Neural crest cell (in vitro differentiated cells): ENCODE measurements at places on chromosomes 2 and 18.

- no peak for DNase-seq
Observed at GRCh38 chr2:176534798-176535466, 265.7 kb downstream of the MTX2 start.

GRCh38 chr18:75207310-75208154, 1.4 kb downstream of the PTGR3 start:
- DNase-seq = no peak

GRCh38 chr2:196537311-196537710, 102.2 kb upstream of the CCDC150 start:
- DNase-seq = no peak

DNA sequence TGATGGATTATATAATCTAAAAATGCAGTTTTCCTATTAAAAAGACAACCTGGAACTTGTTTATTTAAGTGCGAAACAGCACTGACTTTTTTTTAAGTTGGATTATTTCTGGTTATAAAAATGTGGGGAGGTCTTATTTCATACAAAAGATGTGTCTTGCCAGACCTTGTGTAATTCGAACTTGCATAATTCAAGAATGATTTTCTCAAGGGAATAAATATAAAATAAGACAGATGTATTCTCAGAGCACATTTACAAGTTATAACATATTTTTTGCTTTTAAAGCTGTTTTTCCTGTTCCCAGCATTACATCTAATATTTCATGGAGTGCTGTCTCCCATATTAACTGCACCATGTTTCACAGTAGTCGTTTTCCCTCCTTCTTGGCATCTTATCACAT, 263.1 kb downstream of the CDH20 start:
- no peak for DNase-seq

DNA sequence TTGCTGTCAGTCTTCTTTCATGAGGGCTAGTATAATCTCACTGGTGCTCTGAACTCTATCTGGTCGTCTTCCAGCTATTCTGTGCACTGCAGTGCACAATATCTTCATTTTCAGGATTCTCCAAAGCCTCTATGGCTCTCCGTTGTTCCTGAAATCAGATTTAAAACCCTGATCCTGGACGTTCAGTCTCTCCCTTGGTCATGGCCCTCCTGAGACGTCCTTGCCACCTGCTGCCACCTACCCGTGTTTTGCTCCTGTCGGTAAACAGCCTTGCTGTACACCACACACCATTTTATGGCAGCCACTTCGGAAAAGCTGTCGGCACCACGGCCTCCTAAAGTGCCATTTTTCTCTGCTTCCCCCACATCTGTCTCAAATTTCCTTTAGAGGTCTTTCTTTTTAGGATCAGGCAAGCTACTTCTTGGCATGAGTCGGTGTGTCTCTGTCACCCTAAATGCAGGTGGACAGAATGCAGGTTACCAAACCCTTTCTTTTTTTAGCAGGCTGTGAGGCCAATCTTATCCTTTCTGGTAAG, 170.0 kb downstream of the HRH4 start:
- no peak for DNase-seq

DNA sequence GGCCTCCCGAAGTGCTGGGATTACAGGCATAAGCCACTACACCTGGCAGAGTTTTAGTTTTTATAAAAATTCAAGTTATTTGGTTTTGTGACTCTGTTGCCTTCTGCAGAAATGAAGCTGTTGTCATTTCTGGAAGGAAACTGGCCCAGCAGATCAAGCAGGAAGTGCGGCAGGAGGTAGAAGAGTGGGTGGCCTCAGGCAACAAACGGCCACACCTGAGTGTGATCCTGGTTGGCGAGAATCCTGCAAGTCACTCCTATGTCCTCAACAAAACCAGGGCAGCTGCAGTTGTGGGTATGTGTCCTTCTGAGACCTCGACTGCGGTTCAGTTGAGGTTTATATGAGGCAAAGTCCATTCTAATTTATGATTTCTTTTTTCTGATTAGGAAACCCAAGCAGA, 7.2 kb downstream of the MTHFD2 start:
- no peak for DNase-seq

GRCh38 chr2:138000796-138001195, 36.5 kb downstream of the HNMT start:
- no peak for DNase-seq

GRCh38 chr2:213863541-213863940, 547.3 kb upstream of the VWC2L start:
- DNase-seq = no peak

GRCh38 chr2:4653991-4654390, 950.6 kb downstream of the DCDC2C start:
- DNase-seq = no peak

DNA sequence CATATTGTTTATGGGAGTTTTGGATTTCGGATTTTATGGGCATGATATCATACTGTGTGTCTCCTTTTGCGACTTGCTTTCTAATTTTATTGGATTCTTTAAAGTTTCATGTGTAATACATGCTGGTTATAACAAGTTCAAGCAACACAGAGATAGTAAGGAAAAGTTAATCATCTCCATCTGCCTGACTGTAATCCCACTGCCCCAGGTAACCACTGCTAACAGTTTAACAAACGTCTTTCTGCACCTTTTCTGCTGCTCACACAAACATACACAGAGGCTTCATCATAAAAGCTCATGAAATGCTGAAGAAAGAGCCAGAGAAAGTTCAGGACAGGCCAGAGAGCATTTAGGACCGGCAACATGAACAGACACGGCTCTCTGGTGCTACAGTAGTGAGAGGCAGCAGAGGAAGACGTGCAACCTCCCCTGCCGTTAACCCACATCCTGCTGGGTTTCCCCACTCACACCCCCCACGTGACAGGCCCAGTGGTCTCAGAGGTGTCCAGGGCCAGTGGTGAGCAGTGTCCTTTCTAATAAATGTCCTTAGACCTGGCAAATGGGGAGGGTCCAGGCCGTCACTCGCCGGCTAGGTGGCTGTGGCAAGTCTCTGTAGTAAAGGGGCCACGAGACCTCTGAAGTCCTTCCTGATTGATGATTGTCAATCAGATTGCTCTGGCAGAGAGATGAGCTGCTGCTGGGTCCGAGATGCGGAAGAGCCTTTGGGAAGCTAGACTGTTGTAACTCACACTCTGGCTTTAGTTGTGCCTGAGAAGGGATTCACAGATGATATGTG, 43.0 kb upstream of the SLC1A4 start:
- DNase-seq = no peak

GRCh38 chr18:58535340-58536201, 93.3 kb downstream of the ALPK2 start:
- no peak for DNase-seq

- no peak for DNase-seq
Observed at GRCh38 chr2:142665241-142665640, 212.2 kb upstream of the KYNU start.

DNA sequence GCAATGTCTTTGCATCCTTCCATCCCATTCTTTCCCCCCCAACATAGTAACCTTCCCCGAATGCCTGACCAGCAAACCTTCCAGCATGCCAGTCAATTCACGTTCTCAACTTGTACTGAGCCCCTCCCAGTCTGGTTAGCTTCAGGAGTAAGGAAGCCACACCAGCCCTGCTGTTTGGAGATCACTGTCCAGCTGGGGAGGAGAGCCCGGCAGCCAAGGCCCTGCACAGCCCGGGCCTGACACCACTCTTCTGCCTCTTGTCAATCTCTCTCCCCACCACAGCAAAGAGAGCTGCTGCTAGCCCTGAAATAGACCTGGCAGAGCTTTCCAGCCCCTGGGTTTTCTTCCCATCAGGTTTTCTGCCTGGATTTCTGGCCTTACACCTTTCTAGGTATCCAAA, 185.8 kb upstream of the ID2 start:
- no peak for DNase-seq

GRCh38 chr2:142989273-142990204, 112.1 kb downstream of the KYNU start:
- no peak for DNase-seq

GRCh38 chr2:37919631-37920032, 5.5 kb upstream of the RMDN2 start:
- DNase-seq = no peak

DNA sequence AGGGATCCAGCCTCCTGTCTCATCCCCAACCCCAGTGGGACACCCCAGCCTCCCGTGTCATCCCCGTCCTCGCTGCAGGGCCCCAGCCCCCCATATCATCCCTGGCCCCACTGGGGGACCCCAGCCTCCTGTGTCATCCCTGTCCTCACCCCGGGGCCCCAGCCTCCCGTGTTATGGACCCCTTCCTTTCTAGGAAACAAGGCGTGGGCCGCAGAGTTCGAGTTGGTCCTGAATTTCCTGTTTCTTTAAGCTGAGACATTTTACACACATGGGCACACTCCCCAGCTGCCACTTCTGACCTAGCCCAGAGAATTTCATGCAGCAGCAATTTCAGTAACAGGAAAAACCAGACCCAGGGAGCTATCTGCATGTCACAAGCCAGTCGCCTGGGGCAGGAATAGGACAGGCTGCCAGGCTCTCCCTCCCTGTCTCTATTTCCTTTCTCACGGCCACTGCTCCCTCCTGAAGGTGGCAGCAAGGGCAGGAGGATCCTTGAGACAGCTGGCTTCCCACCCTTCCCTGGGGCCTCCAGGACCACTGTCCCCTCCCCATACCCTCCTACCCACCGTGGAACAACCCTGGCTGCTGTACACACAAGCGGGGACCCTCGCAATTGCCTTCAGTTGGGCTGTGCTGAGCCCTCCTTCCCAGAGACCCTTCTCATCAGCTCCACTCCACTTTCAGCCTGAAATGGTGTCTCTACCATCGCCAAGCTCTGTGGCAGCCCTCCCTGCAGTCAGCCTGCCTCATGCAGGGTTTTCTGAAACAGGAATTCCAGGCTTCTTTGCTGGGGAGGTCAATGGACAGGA, 141.9 kb upstream of the ID2 start:
- DNase-seq = no peak

GRCh38 chr18:32848826-32849225, 76.0 kb upstream of the KLHL14 start:
- DNase-seq = no peak

DNA sequence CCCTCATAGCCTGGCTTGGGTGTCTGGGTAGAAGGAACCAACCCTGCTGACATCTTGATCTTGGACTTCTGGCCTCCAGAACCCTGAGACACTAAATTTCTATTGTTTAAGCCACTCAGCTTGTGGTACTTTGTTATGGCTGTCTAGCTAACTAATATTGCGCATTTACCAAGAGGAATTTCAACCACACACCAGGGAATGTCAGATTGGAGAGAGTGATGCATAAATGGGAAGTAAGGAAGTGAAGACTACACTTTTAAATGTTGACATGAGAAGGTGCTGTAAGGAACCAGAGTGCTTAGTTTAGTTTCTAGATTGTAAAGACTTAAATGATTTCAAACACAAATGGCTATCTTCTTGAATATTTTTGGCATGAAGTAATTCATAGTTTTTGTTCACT, 98.9 kb upstream of the ITGB6 start:
- no peak for DNase-seq

DNA sequence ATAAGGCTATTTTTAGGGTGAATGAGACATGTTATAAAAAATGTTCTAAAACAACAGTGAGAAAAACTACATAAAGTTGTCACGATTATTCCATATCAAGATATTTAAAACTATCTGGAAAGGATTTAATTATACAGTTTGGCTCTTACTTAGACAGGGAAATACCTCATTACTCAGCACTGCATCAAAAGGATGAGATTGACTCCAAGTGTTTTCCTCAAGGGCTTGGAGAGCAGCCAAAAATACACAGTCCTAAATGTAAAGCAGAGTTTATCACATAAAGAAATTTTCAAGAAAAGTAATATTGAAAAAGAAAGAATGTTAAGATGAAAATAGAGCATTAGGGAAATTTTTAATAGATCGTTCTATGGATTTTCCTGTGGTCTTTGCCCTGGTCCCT, 285.5 kb upstream of the NETO1 start:
- DNase-seq = no peak

- no peak for DNase-seq
Observed at GRCh38 chr18:64332835-64333234, 183.9 kb upstream of the LINC00305 start.

- DNase-seq = no peak
Observed at GRCh38 chr18:11831921-11832320, 19.3 kb upstream of the CHMP1B start.

DNA sequence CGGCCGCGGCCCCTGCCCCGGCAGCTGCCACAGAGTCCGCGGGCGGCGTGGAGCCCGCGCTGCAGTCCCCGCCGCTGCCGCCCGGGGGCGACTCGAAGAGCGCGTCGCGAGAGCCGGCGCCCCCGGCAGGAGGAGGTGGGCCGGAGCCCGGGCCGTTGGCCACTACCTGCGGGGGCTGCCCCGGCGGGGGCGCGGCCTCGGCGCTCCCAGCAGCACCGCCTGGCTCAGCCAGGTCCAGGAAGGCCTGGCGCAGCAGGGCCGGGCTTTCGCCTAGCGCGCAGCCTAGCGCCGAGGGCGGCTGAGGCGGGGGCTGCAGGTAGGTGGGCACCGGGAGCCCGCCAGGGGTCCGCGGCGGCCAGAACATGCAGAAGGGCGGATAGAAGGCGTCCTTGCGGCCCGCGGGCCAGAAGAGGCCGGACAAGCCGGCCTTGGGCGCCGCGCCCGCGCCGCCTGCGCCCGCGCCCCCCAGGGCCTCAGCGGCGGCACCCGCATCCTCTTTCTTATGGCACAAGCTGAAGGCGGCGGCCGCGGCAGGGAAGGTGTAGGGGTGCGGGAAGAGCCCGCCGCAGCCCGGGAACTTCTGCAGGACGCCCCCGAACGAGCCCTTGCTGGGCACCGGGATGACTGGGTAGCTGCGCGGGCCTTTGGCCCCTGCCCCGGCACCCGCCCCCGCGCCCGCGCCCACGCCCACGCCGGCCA, 3.9 kb downstream of the SKOR2 start:
- DNase-seq = peak; percentile 50
